ENCODE measurements at places on chromosomes 3 and 15.

GRCh38 chr3:141552440-141552991, 65.7 kb downstream of the RASA2 start:
- DNase-seq, result no peak

- DNase-seq, result no peak
Observed at GRCh38 chr3:46116996-46117395, 89.7 kb upstream of the XCR1 start.

- DNase-seq, result no peak
Observed at GRCh38 chr3:69914395-69914794, 85.1 kb upstream of the SAMMSON start.

- no peak for DNase-seq
Observed at GRCh38 chr3:8145661-8146060, 356.0 kb upstream of the LMCD1 start.

DNA sequence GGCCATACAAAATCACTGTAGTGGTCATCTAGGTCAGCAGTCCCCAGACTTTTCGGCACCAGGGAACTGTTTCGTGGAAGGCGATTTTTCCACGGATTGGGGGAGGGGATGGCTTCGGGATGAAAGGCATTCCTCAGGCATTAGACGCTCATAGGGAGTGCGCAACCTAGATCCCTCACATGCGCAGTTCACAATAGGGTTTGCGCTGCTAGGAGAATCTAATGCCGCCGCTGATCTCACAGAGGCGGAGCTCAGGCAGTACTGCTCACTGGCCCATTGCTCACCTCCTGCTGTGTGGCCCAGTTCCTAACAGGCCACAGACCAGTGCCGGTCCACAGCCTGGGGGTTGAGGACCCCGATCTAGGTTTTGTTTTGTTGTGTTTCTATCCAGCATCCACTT, 200.1 kb downstream of the SLC9A9 start:
- no peak for DNase-seq

GRCh38 chr15:64954395-64954794, 35.3 kb downstream of the SPG21 start:
- no peak for DNase-seq

DNA sequence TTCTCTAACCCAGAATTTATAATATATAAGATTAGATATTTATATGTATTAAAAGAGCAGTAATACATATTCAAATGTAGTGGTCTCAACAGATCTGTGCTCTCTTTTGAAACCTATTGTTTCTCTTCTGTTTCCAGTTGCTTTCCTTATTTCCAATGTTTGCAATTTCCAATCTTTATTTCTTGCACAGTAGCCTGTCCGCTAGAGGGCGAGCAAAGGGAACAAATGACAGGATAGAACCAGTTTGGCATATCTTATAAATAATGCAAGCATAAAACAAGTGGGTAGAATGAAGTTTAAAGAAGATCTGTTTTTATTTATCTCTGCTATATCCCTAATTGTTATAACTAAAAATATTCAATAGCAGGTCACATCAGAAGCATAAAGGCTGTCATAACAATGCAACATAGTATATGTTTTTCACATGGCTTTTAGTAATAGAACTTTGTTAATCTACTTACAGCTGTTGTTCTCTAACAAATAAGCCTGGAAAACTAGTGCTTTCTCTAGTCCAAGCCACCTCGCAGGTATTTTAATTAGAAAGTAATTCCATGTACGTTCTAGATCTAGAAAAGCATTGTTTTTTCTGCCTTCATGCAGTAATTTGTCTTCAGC, 15.1 kb upstream of the TCAIM start:
- peak; percentile 72 for DNase-seq

GRCh38 chr3:160927620-160928019, 171.6 kb downstream of the PPM1L start:
- no peak for DNase-seq

GRCh38 chr15:59995568-59996297, 8.4 kb upstream of the FOXB1 start:
- no peak for DNase-seq

DNA sequence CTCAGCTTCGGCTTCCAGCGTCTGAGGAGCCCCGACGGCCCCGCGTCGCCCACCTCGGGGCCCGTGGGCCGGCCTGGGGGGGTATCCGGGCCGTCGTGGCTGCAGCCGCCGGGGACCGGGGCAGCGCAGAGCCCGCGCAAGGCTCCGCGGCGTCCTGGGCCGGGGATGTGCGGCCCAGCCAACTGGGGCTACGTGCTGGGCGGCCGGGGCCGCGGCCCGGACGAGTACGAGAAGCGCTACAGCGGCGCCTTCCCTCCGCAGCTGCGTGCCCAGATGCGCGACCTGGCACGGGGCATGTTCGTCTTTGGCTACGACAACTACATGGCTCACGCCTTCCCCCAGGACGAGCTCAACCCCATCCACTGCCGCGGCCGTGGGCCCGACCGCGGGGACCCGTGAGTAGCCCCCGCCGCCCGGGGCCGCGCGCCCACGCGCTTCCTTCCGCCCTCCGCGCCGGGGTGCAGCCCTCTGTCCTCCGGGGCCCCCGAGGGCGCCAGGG, 462 bp downstream of the EDEM1 start:
- peak; percentile 47 for DNase-seq

- no peak for DNase-seq
Observed at GRCh38 chr15:63067976-63068743, 25.6 kb downstream of the TPM1 start.

- DNase-seq, result peak; percentile 89
Observed at GRCh38 chr3:11846281-11847266, at the start of gene TAMM41. Gene TAMM41, minus strand, starts transcription at chr3:11846885. Its CDS starts 249 bp downstream, at chr3:11846636.

- no peak for DNase-seq
Observed at GRCh38 chr15:92970656-92971055, 70.5 kb downstream of the CHD2 start.

GRCh38 chr15:64623347-64623996, 151.9 kb downstream of the RBPMS2 start:
- DNase-seq, result no peak

DNA sequence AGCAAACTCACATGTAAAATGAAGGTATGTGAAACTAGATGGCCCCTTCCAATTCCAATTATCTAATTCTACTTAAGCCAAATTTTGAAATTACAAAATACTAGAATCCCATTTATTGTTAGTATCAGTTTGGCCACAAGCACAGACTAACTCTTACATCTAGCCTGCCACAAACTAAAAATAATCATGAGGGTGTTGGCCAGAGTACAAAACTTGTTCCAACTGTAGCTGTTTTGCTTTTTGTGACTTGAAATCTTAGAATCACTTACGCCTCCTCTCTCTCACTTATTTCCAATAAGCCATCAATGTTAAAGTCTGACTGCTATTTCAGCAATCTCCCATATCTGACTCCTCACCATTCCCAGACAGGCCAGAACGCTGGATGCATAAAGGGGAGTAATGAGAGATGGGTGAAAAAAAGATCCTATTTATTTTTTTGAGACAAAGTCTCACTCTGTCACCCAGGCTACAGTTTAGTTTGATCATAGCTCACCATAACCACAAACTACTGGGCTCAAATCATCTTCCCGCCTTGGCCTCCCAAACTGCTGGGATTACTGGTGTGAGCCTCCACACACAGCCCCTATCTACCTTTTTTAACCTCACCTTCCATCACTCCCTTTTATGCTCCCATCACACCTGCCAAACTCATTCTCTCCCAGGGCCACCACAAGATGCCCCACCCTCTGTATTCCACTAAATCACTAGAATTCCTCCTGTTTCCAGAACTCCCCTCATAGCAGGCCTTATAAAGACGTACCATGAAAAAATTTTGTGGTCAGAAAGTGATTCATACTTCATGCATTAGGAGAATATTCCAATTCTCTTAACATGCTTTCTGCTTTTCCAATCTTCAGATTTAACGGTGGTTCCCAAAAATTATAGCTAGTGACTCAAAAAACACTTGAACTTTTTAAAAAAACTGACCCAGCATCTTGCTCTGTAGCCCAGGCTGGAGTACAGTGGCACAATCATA, 36.5 kb downstream of the ATOSA start:
- peak; percentile 84 for DNase-seq

DNA sequence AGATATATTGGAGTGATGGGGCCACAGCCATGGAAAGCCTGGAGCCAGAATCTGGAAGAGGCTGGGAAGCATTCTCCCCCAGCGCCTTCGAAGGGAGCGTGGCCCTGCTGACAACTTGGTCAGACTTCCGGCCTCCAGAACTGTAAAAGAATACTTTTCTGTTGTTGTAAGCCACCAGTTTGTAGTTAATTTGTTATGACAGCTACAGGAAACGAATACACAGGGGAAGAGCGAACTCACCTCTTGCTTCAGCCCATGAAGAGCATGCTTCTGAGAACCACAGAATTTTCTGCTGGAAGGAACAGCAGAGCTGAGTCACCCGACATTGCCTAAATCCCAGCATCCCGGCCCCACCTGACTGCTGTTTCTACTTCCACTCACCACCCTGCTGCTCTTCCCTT, 501.7 kb downstream of the SHQ1 start:
- DNase-seq, result peak; percentile 92

GRCh38 chr15:80533790-80534333, 129.7 kb downstream of the ARNT2 start:
- DNase-seq, result no peak

DNA sequence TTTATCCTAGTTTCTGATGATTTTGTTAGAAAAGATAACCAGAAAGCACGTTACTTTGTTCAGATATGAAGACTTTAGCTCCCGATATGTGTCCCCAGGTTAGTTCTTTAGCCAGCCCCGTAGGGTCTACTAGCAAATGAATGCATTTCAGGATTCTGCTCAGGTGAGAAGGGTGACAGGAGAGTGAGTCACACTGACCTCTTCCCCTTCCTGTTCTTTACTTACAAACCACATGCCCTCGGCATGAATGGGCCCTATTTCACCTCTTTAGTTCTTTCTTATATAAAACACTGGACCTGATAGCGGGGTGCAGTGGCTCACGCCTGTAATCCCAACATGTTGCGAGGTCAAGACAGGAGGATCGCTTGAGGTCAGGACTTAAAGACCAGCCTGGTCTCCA, 98.4 kb downstream of the SLC49A4 start:
- peak; percentile 33 for DNase-seq

- no peak for DNase-seq
Observed at GRCh38 chr15:41809526-41810220, 18.2 kb upstream of the JMJD7 start.

GRCh38 chr3:175601521-175601920, 742.4 kb downstream of the NAALADL2 start:
- DNase-seq, result no peak

GRCh38 chr3:42764561-42765295, 8.3 kb downstream of the CCDC13 start:
- DNase-seq, result no peak

DNA sequence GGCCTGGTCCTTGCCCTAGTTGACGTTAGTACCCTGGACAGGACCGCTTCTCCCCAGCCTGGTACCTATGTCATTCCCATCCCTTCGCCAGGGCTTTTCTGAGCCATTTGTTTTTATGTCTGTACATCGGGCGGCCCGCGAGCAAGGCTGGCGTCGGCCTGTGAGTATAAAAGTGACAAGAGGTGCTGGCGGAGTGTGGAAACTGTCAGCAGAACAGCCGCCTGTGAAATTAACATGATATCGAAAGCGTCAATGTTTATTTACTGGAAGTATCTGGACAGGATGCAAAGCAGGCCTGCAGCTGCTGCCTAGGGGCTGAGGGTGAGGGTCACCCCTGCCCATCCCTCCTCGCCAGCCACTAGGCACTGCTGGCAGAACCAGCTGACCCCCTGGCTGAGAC, 33.4 kb downstream of the LINGO1 start:
- DNase-seq, result no peak

- no peak for DNase-seq
Observed at GRCh38 chr15:47975427-47975826, 145.4 kb upstream of the SLC24A5 start.

DNA sequence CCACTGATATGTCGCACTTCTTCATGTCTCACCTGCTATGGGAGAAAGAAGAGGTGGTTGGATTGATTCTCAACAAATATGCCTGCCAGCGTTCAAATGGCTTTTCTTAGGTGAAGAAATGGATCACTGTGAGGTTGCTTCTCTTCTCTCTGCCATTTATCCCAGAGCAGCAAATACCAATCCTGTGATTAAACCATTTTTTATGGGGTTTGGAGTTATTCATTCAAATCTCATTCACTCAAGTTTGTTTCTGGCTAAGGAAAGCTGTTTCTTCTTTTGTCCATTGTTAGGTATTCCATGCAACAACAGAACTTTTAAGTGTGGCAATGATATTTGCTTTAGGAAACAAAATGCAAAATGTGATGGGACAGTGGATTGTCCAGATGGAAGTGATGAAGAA, 12.2 kb upstream of the C3orf52 start:
- peak; percentile 73 for DNase-seq

- DNase-seq, result no peak
Observed at GRCh38 chr3:66490214-66490613, 10.6 kb downstream of the LRIG1 start.

DNA sequence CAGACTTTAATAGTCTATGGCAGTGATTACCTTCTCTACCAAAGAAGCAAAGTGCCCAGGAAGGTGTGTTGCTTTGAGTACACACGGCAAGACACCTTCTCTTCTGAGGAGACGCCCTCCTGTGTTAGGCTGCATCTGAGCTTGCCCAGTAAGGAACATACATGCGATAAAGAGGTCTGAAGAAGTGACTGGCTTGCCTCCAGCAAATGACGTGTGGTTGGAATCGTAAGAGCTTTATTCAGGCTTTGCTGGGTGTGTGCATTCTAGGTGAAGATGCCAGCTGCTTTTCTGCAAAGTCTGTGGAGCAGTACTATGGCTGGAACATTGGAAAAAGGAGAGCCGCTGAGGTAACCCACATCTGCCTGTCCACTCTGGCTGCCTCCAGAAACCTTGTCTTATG, 22.4 kb downstream of the MAP6D1 start:
- no peak for DNase-seq

- DNase-seq, result no peak
Observed at GRCh38 chr3:182108371-182108770, 396.6 kb downstream of the SOX2 start.

- DNase-seq, result no peak
Observed at GRCh38 chr15:74389241-74390048, 22.0 kb upstream of the CYP11A1 start.

DNA sequence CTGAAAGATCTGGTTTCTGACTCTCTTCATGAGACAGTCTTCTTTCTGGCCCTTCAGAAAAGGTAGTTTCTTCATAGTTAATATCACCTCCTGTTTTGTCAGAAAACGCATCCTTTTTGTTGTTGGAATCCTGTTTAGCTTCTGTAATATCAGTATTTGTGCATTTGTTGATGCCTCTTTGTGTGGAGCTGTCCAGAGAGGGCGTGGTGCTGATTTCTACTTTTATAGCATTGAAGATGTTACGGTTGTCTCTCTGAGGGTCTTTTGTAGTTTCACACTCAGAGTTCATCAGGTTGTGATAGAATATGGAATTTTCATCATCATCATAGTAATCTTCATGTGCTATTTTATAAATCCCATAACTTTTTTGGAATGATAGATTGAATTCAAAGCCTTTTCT, 8.9 kb downstream of the GPR149 start:
- peak; percentile 24 for DNase-seq

Measured in ELR (cell line).